Vein endothelial cell (primary cell): ENCODE measurements at places on chromosomes 2 and 18. TPM values are rescaled to one million over a fixed set of nuclear protein-coding genes. Genes with fewer than 3 reads are reported as not detected.

The SPDYA gene
- total RNA-seq: 0.33 and 0.67 TPM in 2 replicates

The TRIP12 gene
- 261 and 287 TPM in 2 replicates for total RNA-seq

The ALKAL2 gene
- total RNA-seq: not detected in 2 replicates

The ITGB6 gene
- total RNA-seq: under 0.01 and 0.10 TPM in 2 replicates

The OTOS gene
- not detected in 2 replicates for total RNA-seq

The CSRNP3 gene
- under 0.01 and 0.19 TPM in 2 replicates for total RNA-seq

The ANKRD30B gene
- total RNA-seq: not detected in 2 replicates

The CNTNAP5 gene
- not detected in 2 replicates for total RNA-seq

The PKDCC gene
- 1.5 and 3.9 TPM in 2 replicates for total RNA-seq

The LBH gene
- total RNA-seq: 23.0 and 41.2 TPM in 2 replicates

The EVX2 gene
- not detected in 2 replicates for total RNA-seq

The TXNDC2 gene
- total RNA-seq: 0.10 TPM in 1 of 2 replicates, not detected in the other

The ALPP gene
- not detected in 2 replicates for total RNA-seq

The MAP2 gene
- 23.2 and 31.7 TPM in 2 replicates for total RNA-seq

The ARHGAP15 gene
- not detected in 2 replicates for total RNA-seq

The GNLY gene
- not detected in 2 replicates for total RNA-seq

The CLEC4F gene
- not detected in 2 replicates for total RNA-seq

The NT5DC4 gene
- total RNA-seq: not detected in 2 replicates

The LIPG gene
- total RNA-seq: 30.4 and 80.9 TPM in 2 replicates

The EPB41L5 gene
- total RNA-seq: 17.6 and 24.9 TPM in 2 replicates

The GLI2 gene
- under 0.01 and 0.19 TPM in 2 replicates for total RNA-seq

The ATG9A gene
- total RNA-seq: 66.6 and 70.7 TPM in 2 replicates

The SLC20A1 gene
- total RNA-seq: 39.5 and 77.1 TPM in 2 replicates

The SERPINB12 gene
- total RNA-seq: not detected in 2 replicates

The KIF5C gene
- 0.29 and 0.33 TPM in 2 replicates for total RNA-seq

The NPPC gene
- total RNA-seq: not detected in 2 replicates

The GRB14 gene
- total RNA-seq: 5.1 and 5.9 TPM in 2 replicates

The UBE2F gene
- total RNA-seq: 44.1 and 53.7 TPM in 2 replicates

The ALPI gene
- not detected in 2 replicates for total RNA-seq
